ENCODE measurements at places on chromosomes 13 and 19. TPM values are rescaled to one million over a fixed set of nuclear protein-coding genes. Genes with fewer than 3 reads are reported as not detected.

GRCh38 chr13:94548821-94549231 is 47.1 kb downstream of the TGDS start:
- DNase-seq = peak; percentile 86

DNA sequence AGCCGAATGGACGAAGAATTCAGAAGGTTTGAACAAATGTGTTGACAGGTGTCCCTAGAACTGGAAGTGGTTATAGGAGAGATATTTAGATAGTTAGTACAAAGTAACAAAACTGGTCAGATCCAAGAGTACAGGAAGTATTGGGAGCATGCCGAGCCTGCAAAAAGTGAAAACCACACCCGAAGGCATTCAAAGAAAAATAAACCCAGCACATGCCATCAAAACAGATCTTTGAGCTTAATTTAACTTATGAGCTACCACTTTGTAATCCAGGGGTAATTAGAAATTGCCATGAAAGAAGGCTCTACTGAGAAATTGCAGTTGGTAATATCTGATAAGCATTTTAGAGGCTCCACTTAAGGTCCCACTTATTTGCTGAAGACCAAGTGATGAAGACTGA is 214.2 kb downstream of the DNAJC15 start:
- no peak for DNase-seq

DNA sequence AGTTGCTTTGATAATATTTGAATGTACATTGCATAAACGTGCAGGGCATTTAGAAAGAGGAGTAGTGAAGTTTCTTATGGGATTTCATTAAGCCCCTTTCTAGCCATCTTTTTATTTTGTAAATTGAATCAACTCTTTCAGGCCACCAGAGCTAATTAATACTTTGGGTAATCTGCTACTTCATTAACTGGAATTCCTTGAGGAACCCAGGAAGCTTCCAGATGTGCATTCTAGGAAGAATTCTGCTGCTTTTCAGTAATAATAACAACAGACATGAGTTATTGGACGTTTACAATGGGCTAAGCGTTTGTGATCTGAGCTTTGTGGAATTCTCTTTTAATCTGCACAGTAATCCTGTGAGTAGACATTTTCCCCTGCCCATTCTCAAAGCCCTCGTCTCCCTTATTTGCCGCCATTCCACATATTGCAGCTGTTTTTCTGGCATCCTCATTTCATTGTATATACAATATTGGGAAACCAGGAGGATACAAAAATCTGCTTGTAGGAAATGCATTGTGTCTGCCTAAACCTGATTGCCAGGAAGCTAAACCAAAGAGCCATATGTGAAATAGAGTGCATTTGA is 103.9 kb downstream of the HS6ST3 start:
- no peak for DNase-seq

DNA sequence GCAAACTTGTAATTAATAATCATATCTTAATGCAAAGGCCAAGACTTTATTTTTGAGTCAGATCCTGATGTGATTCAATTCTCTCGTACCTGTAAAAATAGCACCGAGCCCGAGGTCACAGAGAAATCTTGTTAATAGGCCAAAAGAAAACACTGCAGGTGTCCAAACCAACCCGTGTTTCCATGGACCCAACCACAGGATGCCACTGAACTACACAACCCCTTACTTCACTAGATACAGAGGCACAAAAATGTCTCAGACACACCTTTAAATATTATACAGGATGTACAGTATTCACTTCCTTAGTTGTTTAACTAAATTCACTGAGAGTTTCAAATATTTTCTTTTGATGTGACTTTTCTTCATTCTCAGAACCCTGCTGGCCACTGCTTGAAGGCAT is 530.9 kb downstream of the MYO16 start:
- no peak for DNase-seq

DNA sequence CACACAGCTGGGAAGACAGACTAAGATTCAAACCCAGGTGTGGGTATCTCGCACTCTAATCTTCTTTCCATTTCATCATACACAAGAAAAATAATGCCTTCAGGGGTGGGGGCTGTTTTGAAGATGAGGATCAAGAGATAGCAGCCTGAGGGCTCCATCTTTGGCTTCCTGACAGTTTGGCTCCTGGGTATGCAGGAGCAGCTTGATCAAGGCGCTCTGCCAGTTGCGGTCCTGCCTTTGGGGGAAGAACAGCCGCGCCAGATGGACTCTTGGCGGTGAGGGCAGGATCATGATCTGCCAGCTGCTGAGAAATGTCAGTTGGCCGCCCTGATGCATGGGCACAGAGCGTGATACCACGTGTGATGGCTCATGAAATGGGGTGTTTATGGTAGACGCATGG is 119.1 kb downstream of the IER2 start:
- no peak for DNase-seq

The ZNF599 gene
- 8.9 TPM for total RNA-seq

GRCh38 chr19:56678205-56678604 is 6.6 kb upstream of the ZNF835 start:
- DNase-seq = no peak

DNA sequence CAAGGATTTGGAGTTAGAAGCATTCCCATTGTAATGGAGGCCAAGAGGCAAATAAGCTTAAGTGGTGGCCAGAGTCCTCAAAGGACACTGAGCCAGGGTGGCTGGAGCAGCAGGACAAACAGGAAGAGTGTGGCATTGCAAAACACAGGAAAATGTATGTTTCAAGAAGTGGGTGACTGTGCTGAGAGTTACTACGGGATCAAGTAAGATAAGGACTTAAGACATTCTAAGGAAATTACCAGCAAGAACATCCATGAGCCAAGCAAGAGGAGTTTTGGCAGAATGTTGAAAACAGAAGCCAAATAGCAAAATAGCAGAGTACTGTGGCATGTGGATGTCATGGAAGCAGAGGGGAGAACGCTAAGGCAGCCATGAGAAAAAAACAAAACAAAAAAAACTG is 104.2 kb downstream of the RAP2A start:
- DNase-seq = no peak

The PRR12 gene
- 27.4 TPM for total RNA-seq

- DNase-seq = no peak
These were observed 351.3 kb downstream of the DACH1 start for GRCh38 chr13:71515744-71516038.

DNA sequence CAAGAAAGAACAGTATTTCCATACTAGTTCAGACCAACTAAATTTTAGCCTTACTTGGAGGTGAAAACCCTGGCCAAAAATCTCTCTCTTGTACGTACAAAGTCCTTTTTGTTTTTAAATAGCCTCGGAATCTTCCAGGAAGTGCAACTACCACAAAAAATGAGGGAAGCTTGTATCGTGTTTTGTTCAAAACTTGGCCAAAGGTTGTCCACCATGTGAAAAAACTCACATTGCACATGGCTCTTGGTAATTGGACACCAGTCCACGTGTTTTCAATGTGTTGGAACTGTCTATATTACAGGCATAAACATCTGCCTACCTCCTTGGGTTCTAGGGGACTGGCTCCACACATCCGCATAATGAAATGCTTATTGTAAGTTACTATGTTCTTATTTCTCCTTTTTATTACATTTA is 15.2 kb upstream of the STRN4 start:
- no peak for DNase-seq

DNA sequence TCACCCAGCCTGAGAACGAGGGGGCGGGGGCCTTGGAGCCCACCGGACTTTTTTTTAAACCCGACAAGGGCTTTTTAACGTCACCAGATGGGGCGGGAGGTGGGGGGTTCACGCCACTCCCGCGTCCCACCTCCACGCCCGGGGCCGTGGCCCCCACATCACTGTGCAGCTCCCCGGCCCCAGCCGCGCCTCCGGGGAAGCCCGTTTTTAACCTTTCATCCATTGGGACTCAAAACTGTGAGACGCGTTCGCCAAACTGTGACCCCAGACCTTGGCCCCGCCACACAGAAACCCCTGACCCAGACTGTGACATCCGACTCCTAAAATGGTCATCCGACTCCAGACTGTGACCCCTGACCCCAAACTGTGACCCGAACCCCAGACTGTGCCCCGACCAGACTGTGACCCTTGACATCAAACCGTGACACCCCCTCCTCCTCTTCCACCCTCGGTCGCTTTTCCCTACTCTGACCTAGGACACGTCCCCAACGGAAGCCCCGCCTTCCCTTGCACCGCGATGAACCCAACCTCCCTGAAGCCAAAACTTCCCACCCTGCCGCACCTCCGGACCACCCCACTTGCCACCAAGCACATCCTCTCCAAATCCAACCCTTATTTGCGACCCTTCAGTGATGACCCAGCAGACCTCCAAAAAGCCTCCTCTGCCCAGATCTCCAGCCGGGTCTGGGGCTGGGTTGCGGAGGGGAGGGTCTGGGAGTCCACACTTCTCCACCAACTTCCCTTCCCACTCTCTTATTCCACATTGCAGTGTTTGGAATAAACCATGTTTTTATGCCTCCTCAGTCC is 1.5 kb upstream of the GRWD1 start:
- no peak for DNase-seq

The RYR1 gene
- 2.8 TPM for total RNA-seq

DNA sequence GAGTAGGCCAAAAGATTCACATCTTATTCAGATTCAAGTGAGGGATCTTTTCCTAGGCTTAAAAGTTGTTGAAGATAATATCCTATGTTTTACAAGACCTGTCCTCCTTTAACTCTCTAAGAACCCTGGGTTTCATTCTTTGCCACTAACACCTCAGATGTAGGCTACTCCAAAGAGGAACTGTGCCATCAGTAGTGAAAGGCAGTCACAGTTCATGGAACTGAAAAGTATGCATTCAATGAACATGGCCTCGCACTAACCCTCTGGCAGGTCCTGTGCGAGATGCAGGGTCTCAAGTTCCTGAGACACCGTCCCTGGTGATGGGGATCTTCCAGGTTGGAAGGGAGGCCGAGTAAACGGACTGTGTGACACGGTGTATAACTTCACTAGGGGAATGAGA is 4.3 kb downstream of the LGALS14 start:
- DNase-seq = no peak

- peak; percentile 97 for DNase-seq
These were observed at the start of gene ZNF85 for GRCh38 chr19:20923077-20923871. ZNF85 (plus strand) TSS chr19:20923251; CDS start chr19:20923401, 150 bp downstream.

DNA sequence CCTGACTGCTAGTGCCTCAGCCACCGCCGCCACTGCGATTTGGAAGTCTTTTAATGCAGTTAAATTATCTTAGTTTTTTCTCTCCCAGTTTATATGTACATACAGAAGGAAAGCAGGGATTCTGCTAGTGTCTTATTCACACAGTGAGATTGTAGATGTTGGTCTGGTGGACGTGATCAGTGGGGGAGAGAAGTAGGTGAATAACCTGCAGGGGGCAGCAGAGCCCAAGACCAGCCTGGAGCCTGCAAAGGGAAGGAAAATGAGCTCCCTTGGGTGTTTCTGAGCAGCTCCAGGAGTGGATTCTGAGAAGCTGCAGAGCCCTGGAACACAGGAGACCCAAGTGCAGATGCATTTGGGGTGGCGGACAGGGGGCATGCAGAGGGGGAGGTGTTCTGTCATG is 26.3 kb downstream of the ZNF844 start:
- no peak for DNase-seq

DNA sequence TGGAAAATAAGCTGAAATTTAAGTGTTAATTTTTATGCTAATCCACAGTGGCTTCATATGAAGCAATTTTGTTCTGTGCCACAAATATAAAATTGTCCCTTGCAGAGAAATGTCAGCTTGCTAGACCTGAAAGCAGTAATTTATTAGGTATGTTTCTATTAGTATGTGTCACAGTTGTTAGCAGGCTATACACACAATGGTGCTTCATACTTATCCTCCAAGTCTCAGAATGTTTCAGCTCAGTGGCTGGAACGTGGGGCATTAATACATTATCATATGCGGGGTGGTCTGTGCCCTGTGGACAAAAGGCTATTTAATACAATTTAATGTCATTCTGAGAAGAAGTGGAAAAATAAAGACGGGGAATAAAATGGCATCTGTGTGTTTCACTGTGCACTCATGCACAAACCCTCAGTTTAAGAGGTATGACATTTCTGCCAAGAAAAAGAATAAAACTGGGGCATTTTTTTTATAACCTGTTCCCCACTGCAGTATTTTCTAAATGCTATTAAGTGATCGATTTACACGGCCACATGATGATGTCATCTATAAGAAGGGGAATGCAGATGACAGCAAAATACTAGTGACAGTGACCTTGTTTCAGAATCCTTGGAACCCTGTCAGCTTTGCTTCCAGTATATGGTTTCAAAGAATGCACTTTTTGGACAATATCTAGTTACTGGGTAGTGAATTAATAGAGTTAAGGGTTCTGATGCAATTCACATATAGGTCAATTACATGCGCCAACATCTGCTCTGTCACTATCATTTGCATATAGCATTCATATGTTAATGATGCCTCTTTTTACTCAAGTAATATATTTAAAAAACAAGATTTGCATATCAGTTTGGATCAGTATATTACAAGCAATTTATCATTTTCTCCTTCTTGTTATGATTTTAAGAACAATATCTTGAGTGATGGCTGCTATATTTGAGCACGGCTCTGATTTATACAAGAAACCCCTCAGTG is 21.2 kb upstream of the ZNF536 start:
- DNase-seq = no peak

- no peak for DNase-seq
These were observed 715.9 kb upstream of the ATXN8OS start for GRCh38 chr13:69391756-69392155.

Data from kidney (tissue), 22 donors.